ENCODE measurements at places on chromosomes 3 and 15.

DNA sequence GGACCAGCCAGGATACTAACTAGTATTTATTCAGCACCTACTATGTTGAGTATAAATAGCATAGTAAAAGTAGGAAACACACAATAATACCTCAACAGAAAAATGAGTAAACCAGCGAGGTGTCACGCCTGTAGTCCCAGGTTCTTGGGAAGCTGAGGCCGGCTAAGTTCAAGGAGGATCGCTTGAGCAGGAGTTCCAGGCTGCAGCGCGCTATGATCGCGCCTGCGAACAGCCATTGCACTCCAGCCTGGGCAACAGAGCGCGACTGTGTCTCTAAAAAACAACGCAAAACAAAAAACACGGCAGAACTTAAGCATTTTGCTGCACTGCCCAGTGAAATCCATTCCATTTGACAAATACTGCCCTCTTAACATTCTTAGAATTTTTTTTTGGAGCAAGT is 1.3 kb upstream of the DENND6A start:
- DNase-seq = no peak

DNA sequence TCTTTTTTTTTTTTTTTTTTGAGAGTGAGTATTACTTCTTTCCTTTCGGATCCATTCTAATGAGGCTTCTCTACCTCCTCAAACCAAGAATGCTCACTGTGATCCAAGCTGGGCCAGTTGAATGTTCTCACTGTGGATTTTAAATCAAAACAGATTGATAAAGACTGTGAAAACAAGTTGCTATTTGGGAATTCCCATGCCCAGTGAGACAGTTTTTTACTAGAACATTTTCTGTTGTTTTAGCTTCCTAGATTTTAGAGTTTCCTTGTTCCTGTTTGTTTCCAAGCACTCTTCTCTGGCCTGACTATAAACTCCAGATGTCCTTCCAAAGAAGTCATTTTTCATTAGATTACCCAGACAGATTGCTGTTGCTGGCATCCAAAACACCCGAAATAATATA is 60.1 kb upstream of the GALNT15 start:
- no peak for DNase-seq

- DNase-seq = no peak
Observed at GRCh38 chr15:85545752-85546151, 165.3 kb downstream of the AKAP13 start.

DNA sequence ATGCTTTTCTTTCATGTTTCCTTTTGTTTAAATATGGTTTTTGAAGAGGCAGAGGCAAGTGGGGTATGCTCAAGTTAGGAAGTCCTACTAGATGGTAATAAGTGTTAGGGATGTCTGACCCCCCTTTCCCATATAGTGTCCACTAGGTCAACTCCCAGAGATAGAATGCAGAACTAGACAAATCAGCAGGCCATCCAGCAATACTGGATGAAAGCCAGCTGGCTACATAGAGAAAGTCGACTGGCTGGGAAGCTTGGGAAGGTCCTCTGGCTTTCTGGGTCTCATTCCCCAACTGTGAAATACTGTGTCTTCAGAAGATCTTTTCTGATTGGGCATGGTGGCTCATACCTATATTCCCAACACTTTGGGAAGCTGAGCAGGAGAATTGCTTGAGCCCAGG is 113.8 kb downstream of the SNRK start:
- DNase-seq = no peak

DNA sequence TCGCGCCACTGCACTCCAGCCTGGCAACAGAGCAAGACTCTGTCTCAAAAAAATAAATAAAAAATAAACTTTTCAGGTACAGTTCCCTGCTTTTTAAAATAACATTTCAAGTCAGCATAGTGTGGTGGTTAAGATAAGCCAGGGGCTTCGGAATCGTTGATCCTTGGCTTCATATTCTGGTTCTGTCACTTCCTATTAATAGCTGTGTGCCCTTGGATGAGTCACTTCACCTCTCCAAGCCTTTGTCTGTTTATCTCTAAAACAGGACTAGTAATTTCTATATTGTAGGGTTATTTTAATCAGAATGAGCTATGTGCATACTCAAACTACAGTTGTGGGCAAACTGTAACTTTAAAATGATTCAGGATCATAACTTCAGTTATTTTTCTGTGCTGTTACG is 53.8 kb upstream of the SENP5 start:
- no peak for DNase-seq

DNA sequence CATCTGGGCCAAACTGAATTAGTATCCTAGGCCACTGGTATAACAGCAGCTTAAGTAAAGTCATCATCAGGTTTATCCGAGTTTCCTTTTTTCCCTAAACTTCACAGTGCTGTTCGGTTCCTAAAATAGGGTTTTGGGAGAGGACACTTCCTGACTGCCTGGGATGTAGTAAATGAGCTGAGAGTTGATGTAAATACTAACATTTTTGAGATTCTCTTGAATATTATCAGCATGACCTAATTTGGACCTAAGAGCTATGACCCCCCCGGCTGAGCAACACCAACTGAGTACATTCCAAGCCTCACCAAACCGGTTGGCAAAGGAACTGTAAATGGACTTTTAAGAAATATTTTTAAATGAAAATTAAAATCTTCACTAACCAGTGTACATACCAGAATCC is 78.8 kb downstream of the IL5RA start:
- no peak for DNase-seq

DNA sequence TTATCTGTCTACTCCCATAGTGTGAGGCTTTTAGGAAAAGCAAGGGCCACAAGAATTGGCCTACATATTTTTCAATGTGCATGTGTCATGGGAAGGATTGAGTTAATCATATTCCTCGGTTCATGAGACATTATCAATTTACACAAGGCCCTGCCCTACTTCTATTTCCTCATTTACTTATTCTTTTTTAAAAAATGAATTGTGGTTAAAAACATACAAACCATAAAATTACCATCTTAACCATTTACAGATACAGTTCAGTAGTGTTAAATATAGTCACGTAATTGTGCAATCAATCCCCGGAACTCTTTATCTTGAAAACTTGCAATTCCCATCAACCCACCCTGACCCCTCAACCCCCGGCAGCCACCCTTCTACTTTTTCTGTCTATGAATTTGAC is 284.0 kb upstream of the GADL1 start:
- no peak for DNase-seq

DNA sequence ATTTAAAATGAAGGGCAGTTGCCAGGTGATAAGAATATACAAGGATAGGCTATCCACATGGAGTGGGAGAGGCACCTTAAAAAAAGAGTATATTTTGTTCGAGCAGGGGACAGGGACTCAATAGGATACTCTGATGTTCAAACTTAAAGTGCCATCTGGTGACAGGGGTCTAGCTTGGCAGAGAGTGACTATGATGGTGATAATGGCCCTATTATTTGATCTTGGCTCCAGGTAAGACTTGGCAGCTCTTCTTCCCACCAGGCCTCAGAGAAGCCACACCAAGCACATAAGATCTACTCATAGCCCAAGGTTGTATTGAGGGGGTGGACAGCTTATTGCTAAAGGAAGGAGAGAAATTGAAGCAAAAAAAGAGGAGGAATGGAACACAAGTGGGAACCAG is 109.0 kb upstream of the MANF start:
- no peak for DNase-seq

GRCh38 chr3:124843506-124844177 is 43.5 kb downstream of the ITGB5 start:
- DNase-seq = no peak

DNA sequence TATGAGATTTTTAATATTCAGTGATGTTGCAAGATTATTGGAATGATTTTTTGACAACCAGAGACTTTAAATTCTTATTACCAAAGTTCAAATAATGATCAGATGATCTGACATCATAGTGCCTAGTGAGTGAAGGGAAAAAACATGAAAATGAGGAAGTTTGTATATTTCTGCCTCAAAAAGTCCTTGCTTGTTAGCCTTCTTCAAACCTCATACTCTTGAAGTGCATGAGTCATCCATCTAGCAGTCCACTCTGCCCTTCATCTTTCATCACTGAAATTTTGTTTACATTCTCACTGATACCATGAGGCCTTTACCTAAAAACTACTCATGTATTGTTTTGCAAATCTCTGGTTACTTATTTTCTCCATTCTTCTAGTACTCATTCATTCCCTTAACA is 23.9 kb upstream of the OR5H6 start:
- no peak for DNase-seq

- no peak for DNase-seq
Observed at GRCh38 chr15:77107531-77108355, 36.8 kb upstream of the TSPAN3 start.

DNA sequence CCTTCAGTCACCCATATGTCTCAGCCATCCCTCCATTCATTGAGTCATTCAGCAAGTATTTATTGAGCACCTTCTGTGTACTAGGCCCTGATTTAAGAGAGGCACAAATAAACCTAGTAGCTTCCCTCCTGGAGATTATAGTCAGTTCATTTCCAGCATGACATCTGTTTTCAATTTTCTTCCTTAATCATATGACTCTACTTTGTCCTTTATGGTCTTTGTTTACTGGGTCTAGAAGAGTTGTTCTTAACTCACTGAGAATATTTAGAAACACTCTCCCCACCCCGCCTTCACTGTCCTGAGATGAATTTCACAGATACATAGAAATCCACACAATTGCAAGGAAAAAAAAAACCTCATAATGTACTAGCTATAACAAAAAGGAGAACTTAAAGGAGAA is 44.8 kb upstream of the ADAMTS9 start:
- no peak for DNase-seq

- DNase-seq = no peak
Observed at GRCh38 chr15:90103701-90104329, 1.5 kb upstream of the IDH2 start.

- DNase-seq = no peak
Observed at GRCh38 chr3:187334904-187335303, 33.3 kb upstream of the RTP4 start.

DNA sequence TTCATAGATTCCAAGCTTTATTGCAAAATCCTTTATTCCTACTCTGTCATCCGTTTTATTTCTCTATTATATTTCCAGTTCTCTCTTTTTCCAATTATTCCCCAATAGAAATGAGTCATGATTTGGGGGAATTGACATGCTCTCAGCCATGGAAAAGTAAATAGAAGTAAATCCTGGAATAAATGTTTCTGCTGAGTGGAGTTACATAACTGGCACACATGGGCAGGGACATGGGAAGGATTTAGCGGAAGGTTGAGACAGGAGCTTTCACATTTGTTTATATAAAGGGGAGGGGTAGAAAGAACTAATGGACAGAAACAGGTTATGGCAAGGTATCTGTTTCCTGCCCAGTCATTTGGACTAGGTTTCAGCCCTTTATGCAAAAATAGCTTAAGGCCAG is 221.6 kb downstream of the PLOD2 start:
- no peak for DNase-seq

Data from keratinocyte (primary cell).